BJ (cell line): ENCODE measurements at places on chromosomes 6 and 20. TPM values are rescaled to one million over a fixed set of nuclear protein-coding genes. Genes with fewer than 3 reads are reported as not detected.

The SLC13A3 gene
- 3.5 and 3.7 TPM in 2 replicates for polyA plus RNA-seq

GRCh38 chr6:62229231-62229630 lies 56.8 kb downstream of the KHDRBS2 start:
- no peak for DNase-seq

- no peak for DNase-seq
Measured at GRCh38 chr6:136964398-136964797, 42.3 kb downstream of the SLC35D3 start.

GRCh38 chr6:113147544-113147943 lies 709.6 kb upstream of the MARCKS start:
- DNase-seq, result peak; percentile 50

The PRPH2 gene
- 1.7 and 2.3 TPM in 2 replicates for polyA plus RNA-seq

The MEI4 gene
- not detected in 2 replicates for polyA plus RNA-seq

GRCh38 chr20:9503526-9504245 lies 10.7 kb upstream of the LAMP5 start:
- no peak for DNase-seq
